ENCODE measurements at places on chromosomes 5 and 9.

DNA sequence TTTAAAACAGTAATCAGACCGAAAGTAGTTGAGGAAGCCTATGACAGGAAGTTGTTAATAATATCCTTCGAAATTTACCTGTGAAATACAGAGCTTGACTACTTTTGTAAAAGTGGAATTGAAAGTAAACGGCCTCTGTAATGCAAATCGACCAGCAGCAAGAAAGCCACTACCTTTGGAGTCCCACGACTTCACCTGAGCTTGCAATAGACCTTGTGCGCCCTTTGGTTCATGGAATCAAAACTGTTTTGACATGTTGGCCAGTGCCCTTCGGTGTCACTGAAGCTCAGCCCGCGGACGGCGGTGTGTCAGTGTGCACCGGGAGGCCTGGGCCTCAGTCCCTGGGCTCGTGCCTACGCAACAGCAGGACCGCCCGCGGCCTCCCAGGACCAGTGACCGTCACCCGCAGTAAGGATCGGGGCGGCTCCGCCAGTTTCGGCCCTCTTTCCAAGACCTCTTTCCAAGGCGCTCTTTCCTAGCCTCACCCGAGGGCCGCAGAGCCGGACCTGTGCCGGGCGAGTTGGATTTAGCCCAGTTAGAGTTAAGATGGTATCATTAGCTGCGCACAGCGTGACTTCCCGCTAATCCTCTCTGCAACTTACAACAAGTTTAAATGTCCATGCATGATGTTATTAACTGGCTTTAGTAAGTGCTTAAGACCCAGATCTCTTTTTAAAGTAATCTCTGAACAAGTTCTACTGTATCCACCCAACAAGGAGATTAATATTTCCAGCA, 223.3 kb downstream of the MEF2C start:
- no peak for DNase-seq

- DNase-seq: no peak
These were observed 127.7 kb downstream of the RXRA start for GRCh38 chr9:134453776-134454475.

GRCh38 chr5:90967851-90968250, 409.3 kb downstream of the ADGRV1 start:
- DNase-seq: no peak

DNA sequence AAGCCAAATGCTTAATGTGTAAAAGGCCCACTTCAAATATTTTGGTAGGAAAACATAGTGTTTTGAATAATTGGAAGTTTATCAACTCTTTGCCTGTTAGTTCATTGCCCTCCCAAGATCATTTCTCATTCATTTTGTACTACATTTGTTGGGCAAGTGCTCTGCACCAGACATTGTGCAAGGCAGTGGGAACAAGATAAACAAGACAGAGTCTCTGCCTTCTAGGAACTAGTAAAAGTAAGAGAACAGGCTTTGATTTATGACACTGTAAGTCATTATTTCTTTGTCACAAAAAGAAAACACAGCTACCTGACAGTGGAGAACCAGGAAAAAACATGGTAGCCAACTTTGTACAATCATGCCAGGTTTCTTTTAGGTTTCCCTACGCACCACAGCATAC, 63.7 kb upstream of the PAM start:
- no peak for DNase-seq

DNA sequence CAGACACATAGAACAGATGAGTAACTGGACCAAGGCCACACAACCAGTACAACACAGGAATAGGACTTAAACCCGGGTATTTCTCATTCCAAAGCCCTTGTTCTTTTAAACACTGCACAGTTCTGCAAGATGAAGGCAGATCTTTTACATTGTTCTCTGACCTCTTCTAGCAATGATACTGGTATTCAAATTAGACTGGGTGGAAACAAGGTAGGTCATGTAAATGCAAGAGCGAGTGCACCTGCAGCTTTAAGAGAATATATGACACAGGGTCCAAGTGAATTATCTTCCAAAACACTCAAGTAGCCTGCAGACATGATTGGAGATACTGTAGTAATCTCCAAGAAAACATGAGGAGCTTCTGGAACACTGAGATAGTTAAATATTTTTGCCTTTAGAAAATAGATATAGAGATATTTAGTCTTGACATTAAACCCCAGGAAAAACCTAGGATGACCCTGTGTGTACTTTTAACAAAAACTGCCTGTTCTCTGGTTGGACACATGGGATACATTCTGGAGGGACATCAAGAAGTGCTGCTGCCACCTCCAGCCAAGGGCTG, 130.6 kb upstream of the EPB41L4A start:
- no peak for DNase-seq
